ENCODE measurements at places on chromosomes 4 and X.

GRCh38 chr4:2125023-2125422 is 65.9 kb downstream of the NAT8L start:
- DNase-seq = no peak

- no peak for DNase-seq
Measured at GRCh38 chr4:2824329-2824835, 19.3 kb upstream of the ADD1 start.

- no peak for DNase-seq
Measured at GRCh38 chrX:150408561-150408960, 45.4 kb downstream of the MAMLD1 start.

DNA sequence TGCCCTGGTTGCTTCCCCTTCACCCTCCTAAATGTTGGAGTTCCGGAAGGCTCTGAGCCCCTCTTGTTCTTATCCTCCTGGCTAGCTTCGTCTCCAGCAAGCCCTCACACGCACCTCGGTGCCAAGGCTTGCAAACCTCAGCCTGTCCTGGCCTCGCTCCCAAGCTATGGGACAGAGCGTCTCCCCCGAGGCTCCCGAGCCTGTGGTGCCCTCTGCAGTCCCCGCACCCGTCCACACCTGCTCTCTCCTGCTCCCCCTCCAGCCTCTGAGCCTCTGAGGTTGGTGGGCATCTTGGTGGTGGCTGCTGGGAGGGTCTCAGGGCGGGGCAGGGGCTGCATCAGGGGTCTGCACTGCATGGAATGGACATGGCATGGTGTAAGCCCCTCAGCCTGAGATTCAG is 63.2 kb downstream of the TRMT44 start:
- DNase-seq = no peak

DNA sequence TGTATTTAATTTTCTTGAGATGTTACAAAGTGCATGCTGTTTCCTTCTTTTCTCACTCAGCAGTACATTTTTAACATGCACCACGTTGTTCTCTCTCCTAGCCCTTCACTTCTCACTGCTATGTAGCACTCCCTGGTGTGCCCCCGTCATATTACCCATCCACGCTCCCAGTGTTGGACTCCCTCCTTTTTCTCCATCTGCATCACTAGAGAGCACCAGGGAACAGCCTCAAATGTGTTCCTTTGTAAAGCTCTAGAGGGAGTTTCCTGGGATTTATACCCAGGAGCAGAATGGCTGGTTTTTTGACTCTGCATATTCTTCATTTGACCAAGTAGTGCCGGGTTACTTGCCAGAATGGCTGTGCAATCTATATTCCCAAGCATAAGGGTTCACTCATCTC is 240.3 kb upstream of the ANXA3 start:
- DNase-seq = no peak

DNA sequence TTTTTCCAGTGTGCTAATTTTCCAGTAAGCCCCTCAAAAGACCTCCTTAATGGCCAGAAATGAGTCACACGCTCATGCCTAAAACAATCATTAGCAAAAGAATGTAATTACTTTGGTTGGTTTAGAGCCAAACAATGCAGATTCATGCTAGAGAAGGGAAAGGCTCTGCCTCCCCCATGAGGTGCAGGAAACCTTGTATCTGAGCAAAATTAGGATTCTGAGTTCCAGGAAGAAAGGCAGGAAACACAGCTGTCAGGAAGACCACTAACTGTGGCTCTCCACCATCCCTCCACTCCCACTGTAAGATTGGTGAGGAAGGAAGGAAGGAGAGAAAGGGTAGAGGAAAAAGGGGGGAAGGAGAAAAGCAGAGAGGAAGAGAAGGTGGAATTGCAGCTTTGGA is 104.9 kb upstream of the DHX15 start:
- no peak for DNase-seq

DNA sequence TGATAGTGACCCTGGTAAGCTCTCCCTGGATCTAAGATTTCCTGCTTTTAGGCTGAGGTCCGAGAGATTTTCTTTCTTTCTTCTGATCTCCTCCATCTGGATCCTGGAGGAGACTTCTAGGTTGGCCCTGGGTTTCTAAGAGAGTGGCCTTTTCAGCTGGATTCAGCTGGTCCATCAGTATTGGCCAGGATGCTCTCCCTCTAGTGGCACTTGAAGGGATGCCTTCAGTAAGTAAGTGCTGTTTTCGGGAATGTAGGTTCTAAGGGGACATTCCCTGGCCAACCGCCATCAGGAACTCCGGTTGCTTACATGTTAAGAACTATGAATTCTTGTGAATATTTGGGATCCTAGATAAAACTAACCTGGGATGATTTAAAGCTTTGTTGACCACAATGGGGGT is 56.9 kb downstream of the SERTM2 start:
- no peak for DNase-seq

DNA sequence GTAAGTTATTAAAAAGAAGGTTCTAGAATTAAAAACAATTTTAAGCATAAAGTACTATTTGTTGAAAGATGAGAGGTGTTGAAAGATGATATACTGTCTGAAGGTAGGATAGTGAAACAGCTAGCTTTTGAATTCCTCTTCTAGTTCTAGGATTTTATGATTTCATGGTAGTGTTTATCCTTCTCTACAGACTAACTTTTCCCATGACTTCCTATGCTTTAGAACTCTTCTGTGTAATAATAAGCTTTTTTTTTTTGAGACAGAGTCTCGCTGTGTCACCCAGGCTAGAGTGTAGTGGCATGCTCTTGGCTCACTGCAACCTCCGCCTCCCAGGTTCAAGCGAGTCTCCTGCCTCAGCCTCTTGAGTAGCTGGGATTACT is 96.0 kb upstream of the NUDT6 start:
- DNase-seq = no peak

DNA sequence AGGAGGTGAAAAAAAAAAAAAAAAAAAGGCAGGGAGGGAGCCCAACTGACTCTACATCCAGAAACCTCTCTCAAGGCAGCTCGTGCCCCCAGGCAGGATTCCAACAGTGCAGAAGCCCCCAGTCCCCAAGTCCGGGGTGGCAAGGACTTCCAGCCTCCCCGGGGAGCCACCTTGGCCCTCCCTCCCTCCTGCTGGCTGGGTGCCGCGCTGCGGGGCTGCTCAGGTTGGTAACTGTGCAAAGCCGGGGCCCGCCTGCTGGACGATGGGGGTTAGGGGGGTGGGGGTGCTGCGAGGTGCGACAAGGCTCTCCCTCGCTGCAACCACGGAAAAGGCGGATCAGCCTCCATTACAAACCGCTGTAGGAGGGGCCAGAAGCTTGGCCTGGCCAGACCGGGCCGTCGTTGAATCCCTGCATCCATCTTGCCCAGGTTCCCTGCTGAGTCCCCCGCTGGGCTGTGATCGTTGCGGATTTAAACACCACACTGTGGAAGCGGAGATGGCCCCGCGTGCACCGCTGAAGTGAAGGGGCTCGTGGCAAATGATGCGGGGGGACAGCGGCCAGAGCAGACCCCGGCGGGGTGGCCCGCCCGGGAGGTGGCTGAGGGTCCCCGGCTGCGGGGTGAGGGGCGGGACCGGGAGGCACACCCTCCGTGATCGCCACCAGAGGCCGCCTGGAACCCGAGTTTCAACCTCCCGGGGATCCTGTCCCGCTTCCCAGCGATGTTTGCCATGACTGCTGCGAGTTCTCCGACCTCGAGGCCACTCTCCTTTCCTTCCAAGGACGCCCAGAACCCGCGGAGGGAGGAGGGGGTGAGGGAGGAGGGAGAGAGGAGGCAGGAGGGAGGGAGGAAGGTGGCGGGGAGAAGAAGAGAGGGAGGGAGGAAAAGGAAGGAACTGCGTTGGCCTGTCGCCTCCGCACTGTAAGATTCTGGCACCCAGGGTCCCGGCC is 58.0 kb upstream of the DDX3X start:
- peak; percentile 53 for DNase-seq

DNA sequence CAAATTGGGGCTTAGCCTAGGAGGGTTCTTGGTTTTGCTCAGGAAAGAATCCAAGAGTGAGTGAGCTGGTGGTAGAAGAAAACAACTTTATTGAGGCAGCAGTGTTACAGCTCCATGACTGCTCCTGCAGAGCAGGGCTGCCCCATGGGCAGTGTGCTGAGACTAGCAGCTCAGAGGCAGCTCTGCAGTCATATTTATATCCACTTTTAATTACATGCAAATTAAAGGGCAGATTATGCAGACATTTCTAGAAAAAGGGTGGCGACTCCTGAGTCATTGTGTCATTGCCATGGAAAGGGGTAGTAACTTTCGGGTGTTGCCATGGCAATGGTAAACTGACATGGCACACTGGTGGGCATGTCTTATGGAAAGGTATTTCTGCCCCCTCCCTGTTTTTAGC is 202.2 kb downstream of the CLCN4 start:
- DNase-seq = no peak

GRCh38 chrX:97452283-97452682 is 568.6 kb downstream of the RPA4 start:
- DNase-seq = no peak

GRCh38 chr4:126182336-126182735 is 867.6 kb downstream of the FAT4 start:
- DNase-seq = no peak

- DNase-seq = no peak
Measured at GRCh38 chrX:75228854-75229253, 45.0 kb upstream of the UPRT start.

Data from stimulated activated CD4-positive, alpha-beta T cell treated with anti-CD3 and anti-CD28 coated beads, Interleukin-2, amount 100 ng/mL, for 24 hours (primary cell).